ENCODE measurements at places on chromosomes 7 and 10. TPM values are rescaled to one million over a fixed set of nuclear protein-coding genes. Genes with fewer than 3 reads are reported as not detected.

Gene KEL
- total RNA-seq, result not detected

DNA sequence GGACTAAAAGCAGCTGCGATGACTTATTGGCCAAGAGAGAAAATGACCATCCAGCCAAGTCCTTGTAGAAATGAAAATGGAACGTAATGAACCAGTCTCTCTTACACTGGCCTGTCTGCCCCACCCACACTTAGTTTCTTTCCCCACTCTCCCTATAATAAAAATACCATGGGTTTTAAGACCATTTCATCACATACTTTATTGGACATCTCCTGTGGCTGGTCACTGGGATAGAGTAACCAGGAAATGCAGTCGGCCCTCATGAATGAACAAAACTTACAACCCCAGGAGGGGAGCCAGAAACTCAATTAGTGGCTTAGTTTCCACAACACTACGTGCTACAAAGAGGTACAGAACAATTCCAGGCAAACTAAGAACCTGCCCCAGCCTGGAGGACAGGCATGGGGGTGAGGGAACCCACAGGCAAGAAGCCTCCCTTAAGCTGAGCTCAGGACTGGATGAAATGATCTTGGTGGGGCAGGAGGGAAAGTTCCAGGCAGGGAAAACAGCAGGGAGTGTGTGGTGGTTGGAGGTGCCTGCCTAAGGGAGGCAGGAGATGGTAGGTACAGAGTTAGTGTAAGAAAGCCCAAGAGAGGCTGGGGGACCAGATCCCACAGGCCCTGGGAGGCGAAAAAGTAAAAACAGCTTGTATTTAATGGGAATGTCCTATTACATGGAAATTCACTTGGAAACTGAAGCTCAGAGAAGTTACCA is 29.6 kb downstream of the MKI67 start:
- DNase-seq, result no peak
- no peaks in the 10 kb centered on the region for H3K27me3 ChIP-seq
- H3K36me3 ChIP-seq, result no peaks in the 10 kb centered on the region
- H3K4me1 ChIP-seq, result no peaks in the 10 kb centered on the region
- no peak overlapping the region for H3K27ac ChIP-seq
- H3K4me3 ChIP-seq, result no peak overlapping the region

GRCh38 chr10:90993340-90993739 is 72.5 kb upstream of the ANKRD1 start:
- no peak for DNase-seq
- H3K27ac ChIP-seq, result no peak overlapping the region
- no peak overlapping the region for H3K4me3 ChIP-seq
- H3K4me1 ChIP-seq, result no peaks in the 10 kb centered on the region
- no peaks in the 10 kb centered on the region for H3K36me3 ChIP-seq

GRCh38 chr10:106078895-106079576 is 1085.5 kb downstream of the SORCS1 start:
- H3K27me3 ChIP-seq, result no peaks in the 10 kb centered on the region
- no peak overlapping the region for H3K4me3 ChIP-seq
- no peaks in the 10 kb centered on the region for H3K4me1 ChIP-seq

DNA sequence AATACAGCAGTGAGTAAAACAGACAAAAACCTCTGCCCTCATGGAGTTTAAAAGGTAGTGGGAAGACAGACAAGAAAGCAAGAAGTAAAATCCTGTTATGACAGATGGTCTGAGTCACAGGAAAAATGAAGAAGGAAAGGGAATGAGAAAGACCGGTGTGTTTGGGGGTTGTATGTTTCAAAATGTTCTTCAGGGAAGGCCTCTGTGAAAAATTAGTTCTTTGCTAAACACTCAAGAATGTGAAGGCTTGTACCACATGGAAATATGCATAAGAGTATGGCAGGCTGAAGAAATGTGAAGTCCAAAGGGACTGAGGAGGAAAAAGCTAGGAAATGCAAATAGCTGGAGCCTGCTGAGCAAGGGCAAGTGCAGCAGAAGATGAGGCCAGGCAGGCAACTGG is 315.9 kb upstream of the SEMA3A start:
- no peaks in the 10 kb centered on the region for H3K27me3 ChIP-seq
- H3K27ac ChIP-seq, result no peak overlapping the region
- DNase-seq, result no peak
- no peak overlapping the region for H3K4me3 ChIP-seq

- peaks cover 87% of the 10 kb centered on the region for H3K4me1 ChIP-seq
- no peaks in the 10 kb centered on the region for H3K36me3 ChIP-seq
- H3K27ac ChIP-seq, result no peak overlapping the region
- H3K27me3 ChIP-seq, result no peaks in the 10 kb centered on the region
- no peak overlapping the region for H3K4me3 ChIP-seq
Observed at GRCh38 chr10:63240807-63241206, 107.7 kb downstream of the NRBF2 start.

All from transverse colon (tissue), 4 donors.